ENCODE measurements at places on chromosomes 2 and 18.

- no peak for DNase-seq
Observed at GRCh38 chr2:177192788-177193187, 19.8 kb upstream of the HNRNPA3 start.

DNA sequence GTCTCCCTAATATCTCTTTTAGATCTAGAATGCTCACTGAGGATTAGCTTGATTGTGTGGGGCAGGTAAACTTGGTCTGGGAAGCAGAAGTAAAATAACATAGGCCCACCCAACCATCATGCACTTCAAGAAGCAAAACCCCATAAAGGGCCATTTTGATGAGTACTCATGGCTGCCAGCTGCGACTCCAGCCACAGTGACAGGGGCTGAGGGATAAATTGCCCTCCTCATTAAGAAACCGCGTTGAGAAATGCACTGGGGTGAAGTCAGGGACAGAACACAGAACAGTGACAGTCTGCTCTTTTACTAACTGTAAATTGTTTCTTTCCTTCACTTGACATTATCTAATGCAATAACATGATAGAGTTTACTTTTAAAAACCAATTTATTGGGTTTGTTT is 60.2 kb downstream of the RND3 start:
- DNase-seq, result no peak

- no peak for DNase-seq
Observed at GRCh38 chr2:161796192-161796591, 172.0 kb downstream of the SLC4A10 start.

GRCh38 chr2:224284134-224284946 is 117.6 kb downstream of the FAM124B start:
- DNase-seq, result no peak

- DNase-seq, result no peak
Observed at GRCh38 chr2:215529271-215529670, 93.4 kb upstream of the FN1 start.

GRCh38 chr2:143282684-143283083 is 153.5 kb downstream of the ARHGAP15 start:
- DNase-seq, result no peak
